ENCODE measurements at places on chromosomes 6 and 20.

DNA sequence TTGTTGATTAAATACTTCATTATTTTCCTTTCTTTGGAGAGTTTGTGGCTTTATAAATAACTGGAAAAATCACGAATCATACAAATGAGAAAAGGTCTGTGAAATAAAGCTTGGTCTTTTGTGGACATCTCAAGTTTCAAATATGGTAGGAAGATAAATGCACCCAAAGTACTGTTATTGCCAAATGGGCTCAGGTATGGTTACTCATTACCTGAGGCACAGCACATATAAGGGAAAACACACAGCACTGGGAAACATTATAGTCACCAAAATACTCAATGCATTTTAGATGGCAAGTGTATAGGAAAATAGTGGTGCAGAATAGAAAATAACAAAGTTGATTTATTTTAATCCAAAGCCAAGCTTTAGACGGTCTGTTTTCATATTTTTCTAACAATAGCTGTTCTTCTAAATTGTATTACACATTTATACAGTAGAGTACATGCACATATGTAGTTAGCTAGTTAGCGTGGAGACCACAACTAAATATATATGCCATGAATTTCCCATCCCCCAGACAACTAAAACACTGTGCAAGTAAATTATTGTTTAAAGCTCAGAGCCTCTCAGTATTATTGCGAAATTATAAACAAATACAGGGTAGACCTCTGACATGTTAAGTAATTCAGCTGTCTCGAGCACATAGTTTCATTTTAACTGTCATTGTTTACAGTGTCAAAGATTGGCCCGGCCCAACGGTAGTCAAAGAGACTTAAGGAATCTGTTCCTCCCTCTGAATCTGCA is 336.0 kb downstream of the SYNE1 start:
- DNase-seq = no peak

- no peak for DNase-seq
Measured at GRCh38 chr6:14880052-14880451, 365.8 kb upstream of the JARID2 start.

DNA sequence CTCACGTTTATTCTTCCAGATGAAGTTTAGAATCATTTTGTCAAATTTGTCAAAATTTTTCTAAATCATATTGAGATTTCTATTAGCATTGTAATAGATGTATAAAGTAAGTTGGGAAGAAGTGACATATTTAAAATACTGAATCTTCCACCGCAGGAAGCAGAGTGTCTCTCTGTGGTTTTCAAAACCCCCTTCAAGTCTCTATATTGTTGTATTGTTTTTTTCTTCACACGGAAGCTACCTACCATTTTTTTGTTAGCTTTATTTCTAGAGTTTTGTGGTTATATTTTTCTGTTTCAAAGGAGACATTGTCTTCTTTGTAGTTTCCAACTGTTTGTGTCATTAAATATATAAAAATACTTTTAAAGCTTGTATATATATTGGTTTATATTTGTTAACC is 188.6 kb downstream of the ZDHHC14 start:
- no peak for DNase-seq

GRCh38 chr20:30499123-30499522 is 758.3 kb upstream of the DEFB115 start:
- no peak for DNase-seq

DNA sequence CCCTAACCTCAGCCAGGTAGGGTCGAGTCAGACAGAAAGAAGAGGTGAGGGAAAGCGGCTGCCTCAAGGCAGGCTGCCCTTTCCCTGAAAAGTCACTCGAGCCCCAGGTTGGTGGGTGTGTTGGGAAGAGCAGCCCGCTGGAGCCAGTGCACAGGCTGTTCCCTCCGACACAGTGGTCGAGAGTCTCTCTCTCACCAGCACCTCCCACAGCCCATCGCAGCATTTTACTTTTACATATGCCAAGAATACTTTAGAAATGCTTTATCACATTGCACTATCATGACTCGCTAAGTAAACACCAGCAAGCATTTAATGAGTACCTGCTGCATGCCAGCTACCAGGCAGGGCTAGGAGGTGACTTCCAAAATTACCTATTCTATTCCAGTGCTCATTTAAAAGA is 1.7 kb downstream of the PRPH2 start:
- no peak for DNase-seq

GRCh38 chr6:747921-748320 is 55.0 kb upstream of the EXOC2 start:
- DNase-seq = no peak

- DNase-seq = peak; percentile 1
Measured at GRCh38 chr6:92538275-92538674, 881.1 kb downstream of the EPHA7 start.

- no peak for DNase-seq
Measured at GRCh38 chr6:3271756-3272155, 13.0 kb downstream of the PSMG4 start.

- no peak for DNase-seq
Measured at GRCh38 chr6:122799140-122799745, 10.2 kb downstream of the SMPDL3A start.

Measured in neuronal stem cell (in vitro differentiated cells).